ENCODE measurements at places on chromosomes 7 and 10.

DNA sequence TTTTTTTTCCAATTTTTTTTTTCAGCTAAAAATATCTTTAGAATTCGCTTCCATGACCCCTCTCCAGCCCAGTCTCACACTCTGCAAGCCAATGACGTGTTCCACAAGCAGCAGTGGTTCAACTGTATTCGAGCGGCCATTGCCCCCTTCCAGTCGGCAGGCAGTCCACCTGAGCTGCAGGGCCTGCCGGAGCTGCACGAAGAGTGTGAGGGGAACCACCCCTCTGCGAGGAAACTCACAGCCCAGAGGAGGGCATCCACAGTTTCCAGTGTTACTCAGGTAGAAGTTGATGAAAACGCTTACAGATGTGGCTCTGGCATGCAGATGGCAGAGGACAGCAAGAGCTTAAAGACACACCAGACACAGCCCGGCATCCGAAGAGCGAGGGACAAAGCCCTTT lies 42.8 kb downstream of the CALML5 start:
- DNase-seq: no peak

DNA sequence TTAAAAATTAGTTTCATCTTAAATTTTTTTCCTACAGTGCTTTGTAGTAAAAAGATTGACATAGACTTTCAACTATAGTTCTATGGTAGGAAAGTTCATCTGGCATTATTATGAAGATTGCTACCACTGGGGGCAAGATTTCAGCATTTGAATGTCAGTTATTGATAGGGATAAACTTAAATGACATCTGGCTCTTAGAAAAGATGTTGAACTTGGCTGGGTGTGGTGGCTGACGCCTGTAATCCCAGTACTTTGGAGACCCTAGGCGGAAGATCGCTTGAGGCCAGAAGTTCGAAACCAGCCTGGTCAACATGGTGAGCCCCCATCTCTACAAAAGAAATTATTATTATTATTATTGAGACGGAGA lies 1.4 kb upstream of the TRA2A start:
- DNase-seq: no peak

- no peak for DNase-seq
Measured at GRCh38 chr10:99340650-99341049, 11.5 kb downstream of the CNNM1 start.

DNA sequence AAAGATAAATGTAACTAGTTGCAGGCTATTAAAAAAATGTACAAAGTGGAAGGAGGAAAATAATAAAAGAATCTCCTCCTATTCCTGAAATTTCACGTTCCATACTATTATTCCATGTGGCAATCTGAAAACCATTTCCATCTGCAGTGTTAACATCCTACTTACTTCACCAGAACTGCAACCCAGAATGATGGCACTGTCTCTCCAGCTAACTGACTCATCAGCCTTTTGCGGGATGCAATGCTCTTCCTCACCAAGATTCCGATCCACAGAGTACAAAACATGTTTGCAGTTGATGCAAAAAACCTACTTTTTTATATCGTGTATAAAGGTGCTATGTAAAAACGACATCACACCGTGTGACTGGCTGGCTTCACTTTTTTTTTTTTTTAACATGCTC lies 50.8 kb downstream of the ESYT2 start:
- DNase-seq: no peak

DNA sequence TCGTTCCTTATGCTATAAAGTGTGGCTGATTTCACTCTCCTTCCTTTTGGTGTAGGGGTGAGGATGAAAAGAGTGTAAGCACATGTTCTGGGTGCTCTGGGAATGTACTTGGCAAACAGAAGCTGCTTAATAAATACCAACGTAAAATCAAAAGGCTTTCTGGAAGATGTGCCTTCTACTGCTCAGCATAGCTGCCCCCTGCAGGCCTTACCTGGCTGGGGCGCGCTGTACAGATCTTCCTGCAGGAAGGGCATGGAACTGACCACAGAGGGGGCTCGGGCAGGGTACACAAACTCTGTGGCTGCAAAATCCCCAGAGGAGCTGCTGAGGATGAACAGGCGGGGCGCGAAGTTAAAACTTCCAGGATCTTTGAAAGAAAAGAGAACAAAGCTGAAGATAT lies 169.4 kb downstream of the SVIL start:
- DNase-seq: peak; percentile 35

GRCh38 chr7:129778770-129779601 lies 167.5 kb downstream of the NRF1 start:
- peak; percentile 69 for DNase-seq

DNA sequence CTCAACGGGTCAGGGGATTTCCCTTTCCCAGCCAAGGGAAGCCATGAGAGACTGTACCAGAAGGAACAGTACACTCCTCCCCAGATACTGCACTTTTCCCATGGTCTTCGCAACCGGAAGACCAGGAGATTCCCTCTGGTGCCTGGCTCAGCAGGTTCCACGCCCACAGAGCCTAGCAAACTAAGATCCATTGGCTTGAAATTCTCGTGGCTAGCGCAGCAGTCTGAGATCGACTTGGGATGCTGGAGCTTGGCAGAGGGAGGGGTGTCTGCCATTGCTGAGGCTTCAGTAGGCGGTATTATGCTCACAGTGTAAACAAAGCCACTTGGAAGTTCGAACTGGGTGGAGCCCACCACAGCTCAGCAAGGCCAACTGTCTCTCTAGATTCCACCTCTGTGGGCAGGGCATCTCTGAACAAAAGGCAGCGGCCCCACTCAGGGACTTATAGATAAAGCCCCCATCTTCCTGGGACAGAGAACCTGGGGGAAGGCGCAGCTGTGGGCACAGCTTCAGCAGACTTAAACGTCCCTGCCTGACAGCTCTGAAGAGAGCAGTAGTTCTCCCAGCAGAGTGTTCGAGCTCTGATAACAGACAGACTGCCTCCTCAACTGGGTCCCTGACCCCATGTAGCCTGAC lies 29.6 kb downstream of the SLC16A12 start:
- DNase-seq: no peak

- DNase-seq: no peak
Measured at GRCh38 chr10:11162828-11163599, 145.3 kb downstream of the CELF2 start.
